ENCODE measurements at places on chromosomes 16 and 17.

- no peak for DNase-seq
These were observed 32.2 kb downstream of the FAM222B start for GRCh38 chr17:28810437-28810836.

- no peak for DNase-seq
These were observed 290.4 kb downstream of the FOXL1 start for GRCh38 chr16:86868786-86869185.

- no peak for DNase-seq
These were observed 21.2 kb downstream of the MTHFSD start for GRCh38 chr16:86533767-86534351.

- DNase-seq: no peak
These were observed 99.9 kb upstream of the LHX1 start for GRCh38 chr17:36837195-36837938.

DNA sequence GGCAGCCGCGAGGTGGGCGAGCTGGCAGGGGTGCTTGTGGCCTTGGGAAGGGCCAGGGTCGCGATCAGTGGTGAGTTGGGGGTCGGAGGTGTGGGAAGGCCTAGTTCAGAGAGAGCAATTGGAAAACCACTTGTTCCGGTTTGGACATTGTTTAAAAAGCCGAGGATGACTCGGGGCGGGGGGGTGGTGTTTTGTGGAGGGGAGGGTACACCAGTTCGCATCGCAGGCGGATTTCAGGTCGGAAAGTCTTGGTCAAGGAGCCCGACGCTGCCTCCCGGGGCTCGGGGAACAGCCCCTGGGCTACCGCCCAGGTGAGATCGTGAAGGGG is 66.4 kb downstream of the KPNA2 start:
- no peak for DNase-seq

- peak; percentile 22 for DNase-seq
These were observed 15.6 kb downstream of the RNF112 start for GRCh38 chr17:19426631-19427030.

GRCh38 chr16:50763211-50763610 is 21.3 kb downstream of the CYLD start:
- DNase-seq: no peak

- no peak for DNase-seq
These were observed 13.5 kb downstream of the ACTG1 start for GRCh38 chr17:81498953-81499600.

DNA sequence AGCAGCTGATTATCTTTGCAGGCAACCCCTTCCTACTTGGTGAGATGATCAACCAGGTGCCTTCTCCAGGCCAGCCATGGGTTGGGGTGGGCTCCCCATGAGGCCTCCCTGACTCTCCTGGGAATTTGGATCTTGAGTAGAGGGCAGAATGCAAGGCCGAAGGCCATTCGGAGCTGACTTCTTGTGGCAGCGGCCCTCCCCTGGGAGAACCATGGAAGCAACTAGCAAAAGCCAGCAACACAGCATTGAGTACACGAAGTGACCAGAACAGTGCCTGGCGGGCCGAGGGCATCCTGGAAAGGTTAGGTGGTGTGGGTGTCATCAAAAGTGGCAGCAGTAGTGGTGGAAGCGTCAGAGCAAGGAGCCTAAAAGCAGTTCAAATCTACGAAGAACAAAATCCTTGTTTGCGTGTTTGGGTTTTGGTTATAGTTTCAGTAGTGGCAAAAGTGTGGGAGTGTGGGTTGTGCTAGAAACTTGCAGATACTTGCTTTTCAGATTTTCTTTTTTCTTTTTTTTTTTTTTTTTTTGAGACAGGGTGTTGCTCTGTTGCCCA is 2.0 kb upstream of the ALDH3A1 start:
- DNase-seq: no peak

GRCh38 chr16:4231367-4231766 is 10.5 kb downstream of the SRL start:
- no peak for DNase-seq

DNA sequence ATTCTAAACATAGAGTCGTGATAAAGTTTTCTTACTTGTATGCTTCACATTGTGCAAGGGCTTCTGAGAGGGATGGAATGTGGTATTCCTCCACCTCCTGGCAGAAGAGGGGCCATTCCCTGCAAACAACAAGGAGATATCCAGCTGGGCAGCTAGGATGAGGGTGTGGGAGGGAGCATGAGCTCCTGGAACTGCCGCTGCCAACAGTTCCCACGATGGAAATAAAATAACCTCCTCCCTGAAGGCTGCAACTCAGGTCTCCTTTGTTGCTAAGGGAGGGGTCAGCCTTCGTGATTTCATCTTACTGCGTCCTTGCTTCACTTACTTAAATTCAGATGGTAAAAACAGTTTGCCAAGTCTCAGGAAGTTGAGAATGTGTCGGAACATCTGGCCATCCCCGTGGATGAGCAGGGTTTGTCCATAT is 15.6 kb downstream of the PLEKHG4 start:
- no peak for DNase-seq

GRCh38 chr16:10961231-10961630 is 16.9 kb downstream of the CLEC16A start:
- DNase-seq: peak; percentile 90

GRCh38 chr17:36717088-36717487 is 115.7 kb downstream of the MRM1 start:
- no peak for DNase-seq

DNA sequence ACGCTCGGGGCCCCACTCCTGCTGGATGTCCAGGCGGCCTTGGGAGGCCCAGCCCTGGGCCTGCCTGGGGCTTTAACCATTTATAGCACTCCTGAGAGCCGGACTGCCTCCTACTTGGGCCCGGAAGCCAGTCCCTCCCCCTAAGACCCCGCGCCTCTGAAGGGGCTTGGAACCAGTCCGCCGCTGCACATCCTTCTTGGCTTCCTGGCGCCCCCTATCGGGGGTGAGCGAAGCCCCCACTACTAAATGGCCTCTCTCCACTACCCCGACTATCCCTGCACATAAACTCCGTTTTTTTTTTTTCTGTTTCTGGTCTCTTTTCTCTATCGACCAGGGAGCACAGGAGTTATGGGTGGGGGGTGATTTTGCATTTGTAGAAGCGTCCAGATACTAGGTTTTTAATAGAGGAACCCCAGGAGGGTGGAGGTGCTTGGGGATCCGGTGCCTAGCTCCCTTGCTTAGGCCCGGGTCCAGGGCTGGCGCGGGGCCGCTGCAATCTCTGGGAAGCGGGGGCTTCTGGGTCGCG is 633 bp upstream of the NOL3 start:
- no peak for DNase-seq

- no peak for DNase-seq
These were observed 29.3 kb upstream of the RBL2 start for GRCh38 chr16:53404959-53405358.

GRCh38 chr17:78304549-78305037 is 55.3 kb downstream of the SOCS3 start:
- DNase-seq: no peak

DNA sequence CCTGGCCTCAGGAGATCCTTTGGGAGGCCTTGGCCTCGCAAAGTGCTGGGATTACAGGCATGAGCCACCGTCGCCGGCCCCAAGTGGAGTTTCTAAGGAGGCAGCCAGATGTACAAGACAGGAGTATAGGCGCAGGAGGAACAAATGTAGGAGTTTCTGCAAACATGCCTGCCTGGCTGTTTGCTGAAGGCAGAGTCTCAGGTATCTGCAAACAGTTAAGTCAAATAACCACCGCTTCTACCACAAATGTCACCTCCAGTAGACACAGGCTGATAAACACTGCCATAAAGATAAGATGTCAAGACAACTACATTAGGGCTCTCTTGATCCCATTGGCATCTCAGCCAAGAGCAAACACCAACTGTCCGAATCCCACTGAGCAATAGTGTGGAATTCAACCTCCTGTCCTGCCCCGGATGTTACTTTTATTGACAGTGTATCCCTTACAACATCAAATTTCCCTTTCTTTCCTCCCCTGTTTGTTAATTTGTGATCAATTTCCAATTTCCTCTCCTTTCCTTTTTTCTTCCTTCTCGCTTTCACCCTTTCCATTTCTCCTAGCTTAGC is 5.6 kb upstream of the COG1 start:
- no peak for DNase-seq

DNA sequence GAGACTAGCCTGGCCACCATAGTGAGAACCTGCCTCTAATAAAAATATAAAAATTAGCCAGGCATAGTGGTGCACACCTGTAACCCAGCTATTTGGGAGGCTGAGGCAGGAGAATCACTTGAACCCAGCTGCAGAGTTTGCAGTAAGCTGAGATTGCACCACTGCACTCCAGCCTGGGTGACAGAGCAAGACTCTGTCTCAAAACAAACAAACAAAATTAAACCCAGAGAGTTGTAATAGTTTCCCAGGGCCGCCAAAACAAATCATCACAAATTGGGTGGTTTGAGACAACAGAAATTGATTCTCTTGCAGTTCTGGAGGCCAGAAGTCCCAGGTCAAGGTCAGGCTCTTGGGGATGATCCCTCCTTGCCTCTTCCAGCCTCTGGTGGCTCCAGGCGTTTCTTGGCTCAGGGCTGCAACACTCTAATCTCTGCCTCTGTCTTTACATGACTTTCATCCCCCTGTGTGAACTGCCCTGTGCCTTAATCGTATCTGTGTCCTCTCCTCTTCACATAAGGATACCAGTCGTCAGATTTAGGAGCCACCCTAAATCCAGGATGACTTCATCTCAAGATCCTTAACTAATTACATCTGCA is 100.3 kb upstream of the NOL11 start:
- no peak for DNase-seq
